ENCODE measurements at places on chromosomes 4 and X.

DNA sequence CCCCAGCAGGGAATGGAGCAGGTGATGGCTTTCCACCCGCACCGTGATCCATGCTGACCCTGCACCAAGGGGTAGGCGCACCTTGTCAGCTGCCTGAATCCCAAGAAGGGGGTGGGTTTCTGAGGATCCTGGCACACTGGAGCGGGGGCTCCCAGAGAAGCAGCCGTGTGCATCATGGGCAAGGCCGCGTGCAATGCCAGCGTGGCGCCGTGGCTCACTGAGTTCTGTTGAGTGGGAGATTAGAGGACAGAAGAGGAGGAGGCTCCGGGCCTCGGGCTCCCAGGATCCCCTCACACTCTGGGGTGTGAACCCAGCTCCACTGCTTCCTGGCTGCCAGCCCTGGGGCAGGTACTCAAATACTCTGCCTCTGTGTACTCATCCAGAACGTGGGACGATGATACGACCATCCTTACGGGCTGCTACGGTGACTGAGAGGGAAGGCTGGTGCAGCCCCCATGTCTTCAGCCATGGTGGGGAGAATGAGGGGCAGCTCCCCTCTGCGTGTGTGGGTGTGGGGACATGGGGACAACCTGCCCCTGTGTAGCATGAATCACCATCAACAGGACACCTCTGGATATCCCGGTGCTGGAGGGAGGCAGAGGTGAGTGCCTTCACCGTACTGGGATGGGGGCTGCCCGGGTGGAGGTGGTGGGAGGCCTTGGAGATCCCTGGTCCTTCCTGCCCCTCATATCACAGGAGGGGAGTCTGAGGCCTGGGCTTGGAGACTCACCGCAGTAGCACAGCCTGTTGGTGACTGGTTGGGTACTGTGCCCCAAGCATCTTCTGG, 52.6 kb downstream of the CPZ start:
- DNase-seq, result no peak

- no peak for DNase-seq
Measured at GRCh38 chr4:185872747-185873380, 60.9 kb upstream of the SORBS2 start.

- no peak for DNase-seq
Measured at GRCh38 chrX:119251386-119251785, 15.3 kb downstream of the PGRMC1 start.

GRCh38 chr4:146343199-146343598, 128.9 kb downstream of the REELD1 start:
- DNase-seq, result no peak

- no peak for DNase-seq
Measured at GRCh38 chr4:144955104-144955503, 142.9 kb downstream of the ANAPC10 start.

DNA sequence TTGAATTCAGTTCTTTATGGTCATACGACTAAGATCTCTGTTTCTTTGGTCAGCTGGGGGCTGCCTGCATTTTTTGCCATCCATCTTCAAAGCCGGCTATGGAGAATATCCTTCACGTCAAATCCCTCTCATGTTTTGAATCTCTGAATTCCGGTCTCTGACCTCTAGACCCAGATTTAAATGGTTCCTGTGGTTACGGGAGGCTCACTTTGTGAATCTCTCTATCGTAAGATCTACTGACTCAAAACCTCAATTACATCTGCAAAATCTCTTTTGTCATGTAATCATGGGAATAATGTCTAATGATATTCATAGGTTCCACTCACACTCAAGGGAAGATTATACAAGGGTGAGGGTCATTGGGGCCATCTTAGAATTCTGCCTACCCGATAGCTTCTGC, 5.7 kb upstream of the MPC1L start:
- no peak for DNase-seq

DNA sequence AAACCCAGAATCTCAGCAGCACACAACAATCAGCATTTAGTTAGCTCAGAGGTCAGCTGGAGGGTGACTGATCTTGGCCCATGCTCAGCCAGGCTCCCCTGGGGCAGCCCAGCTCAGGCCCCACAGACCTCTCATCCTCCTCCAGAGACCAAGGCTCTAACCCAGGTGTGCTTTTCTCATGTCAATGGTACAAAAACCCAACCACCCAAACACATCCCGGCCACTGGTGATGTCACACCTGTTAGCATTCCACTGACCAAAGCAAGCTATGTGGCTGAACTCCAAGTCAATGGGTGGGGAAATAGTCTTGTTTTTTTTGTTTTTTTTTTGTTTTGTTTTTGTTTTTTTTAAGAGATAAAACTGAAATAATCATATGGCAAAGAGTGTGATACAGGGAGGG, 77.5 kb downstream of the CYTL1 start:
- no peak for DNase-seq

- DNase-seq, result no peak
Measured at GRCh38 chr4:123987408-123987807, 590.8 kb downstream of the SPRY1 start.

- peak; percentile 5 for DNase-seq
Measured at GRCh38 chr4:155342142-155342541, 34.6 kb downstream of the MAP9 start.

GRCh38 chr4:39961311-39961877, 16.3 kb downstream of the PDS5A start:
- no peak for DNase-seq

DNA sequence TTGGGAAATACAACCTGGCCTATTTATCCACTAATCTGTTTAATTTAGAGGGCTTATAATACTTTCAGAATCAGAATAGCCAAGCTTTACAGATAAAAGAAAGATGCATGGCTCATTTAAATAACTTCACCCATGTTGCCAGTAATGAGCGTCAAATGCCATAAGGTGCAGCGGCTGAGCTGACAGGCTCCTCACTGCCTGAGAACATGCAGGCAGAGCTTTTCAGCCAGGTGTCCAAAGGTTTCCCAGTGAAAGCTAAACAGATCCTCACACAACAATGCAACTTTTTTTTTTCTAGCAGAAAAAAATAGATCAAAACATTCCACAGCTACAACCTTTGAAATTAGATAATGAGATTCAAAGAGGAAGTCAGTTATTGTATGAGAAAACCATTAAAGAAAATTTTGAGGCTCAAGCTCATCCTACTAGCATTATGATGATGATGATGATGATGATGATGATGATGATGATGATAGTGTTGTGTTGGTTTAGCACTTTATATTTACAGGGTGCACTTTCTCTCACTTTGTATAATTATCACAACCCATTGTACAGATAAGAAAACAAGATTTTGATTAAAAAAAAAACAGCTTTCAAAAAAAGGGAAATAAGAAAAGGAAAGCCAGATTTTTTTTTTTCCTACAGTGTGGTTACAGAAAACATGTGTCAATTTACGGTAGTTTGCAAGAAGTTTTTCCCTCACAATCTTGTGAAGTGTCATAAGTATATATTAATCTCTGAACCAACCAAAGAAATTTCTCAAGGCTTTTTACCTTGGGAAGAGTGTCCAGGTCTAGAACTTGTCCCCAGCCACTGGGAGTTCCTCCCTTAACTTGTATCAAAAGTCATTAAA, 12.2 kb upstream of the TNIP3 start:
- DNase-seq, result no peak

- no peak for DNase-seq
Measured at GRCh38 chr4:80155316-80155982, 41.9 kb upstream of the PRDM8 start.

DNA sequence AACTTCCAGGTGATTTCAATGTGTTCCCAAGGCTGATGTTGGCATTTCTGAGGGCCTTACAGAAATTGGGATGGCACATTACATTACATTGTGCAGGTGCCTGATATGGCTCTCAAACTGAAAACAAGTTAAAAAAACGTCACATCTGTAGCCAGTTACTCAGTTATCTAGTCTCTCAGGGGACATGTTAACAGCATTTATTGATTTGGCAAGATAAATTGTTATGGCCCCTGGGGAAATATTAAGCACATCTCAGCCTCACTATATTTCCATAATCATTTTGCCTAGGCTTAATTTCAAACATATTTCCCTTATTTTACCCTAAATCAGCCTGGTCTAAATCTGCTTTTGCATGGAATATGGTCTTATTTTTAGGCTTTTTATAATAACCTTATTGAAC, 290.0 kb downstream of the IL15 start:
- no peak for DNase-seq

DNA sequence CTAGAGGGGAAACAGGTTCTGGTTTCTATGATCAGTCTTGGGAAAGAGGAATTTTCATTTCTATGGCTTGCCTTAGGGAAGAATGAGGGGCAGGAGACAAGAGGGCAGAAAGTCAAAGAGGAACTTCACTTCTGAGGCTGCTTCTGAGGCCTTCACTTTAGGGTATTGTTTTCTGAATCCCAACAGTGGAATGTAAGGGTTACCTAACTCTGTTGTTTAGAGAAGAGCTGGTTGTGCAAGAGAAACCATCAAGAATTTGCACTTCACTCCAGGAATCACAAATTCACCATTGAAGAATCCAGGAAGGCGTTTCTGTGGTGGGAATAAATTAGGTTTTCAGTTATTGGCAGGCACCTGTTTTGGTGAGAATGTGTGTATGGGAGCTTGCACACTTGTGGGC, 126.7 kb upstream of the AMOT start:
- peak; percentile 10 for DNase-seq

DNA sequence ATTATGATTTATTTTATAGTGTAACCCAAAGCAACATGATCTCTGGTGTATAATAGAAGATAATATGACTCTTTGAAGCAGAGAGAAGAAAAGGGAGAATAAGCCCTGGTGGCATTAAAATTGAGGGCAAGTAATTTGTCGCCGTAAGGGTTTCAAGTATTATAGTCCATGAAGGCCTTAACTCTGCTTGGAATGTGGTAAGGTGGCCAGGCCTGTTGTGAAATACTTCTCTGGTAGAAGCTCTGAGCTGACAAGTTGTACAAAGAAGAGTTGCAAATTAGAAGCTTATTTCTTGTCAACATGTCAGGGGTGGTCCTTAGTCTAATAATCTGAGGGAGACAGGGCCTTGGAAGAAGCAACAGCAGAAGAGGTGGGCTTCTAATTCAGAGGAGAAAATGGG, 151.7 kb upstream of the HHIP start:
- DNase-seq, result no peak

DNA sequence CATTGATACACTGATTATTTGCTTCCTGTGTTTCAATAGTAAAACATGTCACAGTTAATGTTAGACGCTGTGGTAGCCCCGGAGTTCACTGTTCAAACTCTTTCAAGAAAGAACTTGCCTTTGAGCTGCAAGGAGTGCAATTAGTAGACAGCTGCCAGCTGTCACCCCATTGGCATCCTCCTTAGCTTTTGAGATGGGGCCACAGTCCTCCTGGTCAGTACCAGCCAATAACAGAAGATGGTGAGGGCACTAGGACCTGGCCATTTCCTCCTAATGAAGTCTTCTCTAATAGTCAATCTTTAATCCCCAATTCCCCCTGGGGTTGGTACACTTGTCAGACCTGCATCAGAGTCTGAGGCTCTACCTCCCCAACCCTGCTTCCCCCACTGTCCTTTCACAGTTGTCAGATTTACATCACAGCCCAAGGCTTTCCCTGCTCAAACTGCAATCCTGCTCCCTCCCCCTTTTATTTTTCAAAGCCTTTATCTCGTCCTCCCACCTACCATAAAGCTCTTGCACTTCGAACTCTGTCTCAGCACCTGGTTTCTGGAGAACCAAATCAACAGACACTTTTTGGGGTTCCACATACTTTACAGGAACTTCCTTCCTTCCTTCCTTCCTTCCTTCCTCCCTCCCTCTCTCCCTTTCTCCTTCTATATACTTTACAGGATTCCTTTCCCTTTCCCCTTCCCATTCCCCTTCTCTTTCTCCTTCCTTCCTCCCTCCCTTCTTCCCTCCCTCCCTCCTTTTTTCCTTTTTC, 182.0 kb downstream of the RASL11B start:
- DNase-seq, result no peak

- DNase-seq, result no peak
Measured at GRCh38 chr4:90074322-90074886, 52.8 kb upstream of the CCSER1 start.

GRCh38 chrX:17380221-17380620, 5.2 kb downstream of the NHS start:
- DNase-seq, result no peak

DNA sequence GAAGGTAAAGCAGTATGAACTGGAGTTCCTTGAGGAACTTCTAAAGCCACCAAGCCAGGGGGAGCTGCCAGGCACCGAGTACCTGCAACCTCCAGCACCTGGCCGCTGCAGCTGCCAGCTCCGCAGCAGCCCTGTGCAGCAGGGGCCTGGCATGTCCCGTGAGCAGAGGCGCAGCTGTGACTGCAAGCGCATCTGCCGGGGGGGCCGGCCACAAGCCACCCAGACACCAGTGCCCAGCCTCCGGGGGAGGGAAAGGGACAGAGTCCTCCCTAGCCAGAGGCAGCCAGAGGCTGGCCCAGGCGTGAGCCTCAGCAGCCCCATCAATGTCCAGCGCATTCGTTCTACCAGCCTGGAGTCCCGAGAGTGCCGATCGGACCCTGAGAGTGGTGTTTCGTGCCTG, 26.6 kb upstream of the PRPS1 start:
- no peak for DNase-seq

- no peak for DNase-seq
Measured at GRCh38 chr4:101177154-101177553, 170.2 kb downstream of the PPP3CA start.

GRCh38 chrX:77639820-77640219, 146.2 kb downstream of the ATRX start:
- no peak for DNase-seq

DNA sequence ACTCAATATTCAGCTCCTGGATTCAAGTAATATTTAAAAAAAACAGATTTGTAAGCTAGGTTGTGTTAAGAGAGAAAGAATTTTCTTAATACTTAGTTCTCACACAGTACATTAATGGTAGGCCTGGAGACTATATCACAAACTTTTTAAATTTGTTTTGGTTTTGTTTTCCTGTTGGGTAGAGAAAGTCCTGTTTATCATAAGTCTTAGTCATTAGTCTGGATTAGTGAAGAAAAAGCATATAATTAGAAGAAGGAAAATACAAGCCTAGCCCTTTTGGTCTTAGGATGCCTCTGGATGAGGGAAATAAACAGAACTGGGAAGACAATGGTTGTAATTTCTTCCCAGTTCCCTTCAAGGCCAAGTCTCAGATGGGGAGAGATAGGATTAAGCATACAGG, 163.6 kb downstream of the ADAMTS3 start:
- DNase-seq, result no peak

- no peak for DNase-seq
Measured at GRCh38 chr4:110508827-110509710, 33.1 kb downstream of the ENPEP start.

GRCh38 chrX:13340182-13340791, 20.4 kb upstream of the ATXN3L start:
- no peak for DNase-seq

- no peak for DNase-seq
Measured at GRCh38 chrX:137424679-137425078, 141.2 kb upstream of the ZIC3 start.

DNA sequence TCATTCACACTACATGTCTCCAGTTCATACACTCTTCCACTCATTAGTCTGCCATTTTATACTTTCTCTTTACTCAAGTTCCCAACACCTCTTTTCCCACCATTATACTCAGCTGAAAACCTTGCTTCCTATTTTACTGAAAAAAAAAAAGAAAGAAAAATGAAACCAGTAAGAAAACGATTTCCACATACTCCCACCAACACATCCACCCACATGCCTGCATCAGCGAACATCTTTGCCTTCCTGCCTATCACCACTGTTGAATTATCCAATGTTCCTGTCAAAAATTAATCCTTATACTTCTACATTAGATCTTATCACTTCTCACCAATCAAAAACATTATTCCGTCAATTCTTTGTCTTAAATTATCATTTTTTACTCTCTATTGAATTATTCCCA, 188.1 kb upstream of the FAM241A start:
- no peak for DNase-seq

GRCh38 chr4:11483046-11483445, 54.4 kb upstream of the HS3ST1 start:
- no peak for DNase-seq

All from kidney epithelial cell (primary cell).